Metanephros (tissue), 2 donors: ENCODE measurements at places on chromosomes 16 and 17. TPM values are rescaled to one million over a fixed set of nuclear protein-coding genes. Genes with fewer than 3 reads are reported as not detected.

Gene SMIM36
- total RNA-seq: not detected

Gene ZFP1
- total RNA-seq: 20.3 TPM

Gene EFCAB5
- total RNA-seq: 0.82 TPM

Gene SLFN14
- total RNA-seq: 1.8 TPM

Gene NAGS
- total RNA-seq: 8.9 TPM

Gene CACNA1H
- total RNA-seq: 32.3 TPM

Gene HOXB2
- total RNA-seq: 39.4 TPM

Gene CTRL
- total RNA-seq: 0.18 TPM

Gene BCAR1
- total RNA-seq: 77.0 TPM

Gene AIPL1
- not detected for total RNA-seq

Gene RNU2-1
- total RNA-seq: not detected

Gene MAPT
- 8.3 TPM for total RNA-seq

Gene DHRS7C
- 25.3 TPM for total RNA-seq

Gene ETV4
- total RNA-seq: 12.1 TPM

Gene SPATA33
- total RNA-seq: 10.5 TPM

Gene TBC1D26
- total RNA-seq: 0.99 TPM
